Prostate gland (tissue), 2 donors: ENCODE measurements at places on chromosomes 4 and X. TPM values are rescaled to one million over a fixed set of nuclear protein-coding genes. Genes with fewer than 3 reads are reported as not detected.

The PPEF2 gene
- not detected for total RNA-seq

The LINC00632 gene
- 6.5 TPM for total RNA-seq

The SPACA5 gene
- not detected for total RNA-seq

The GPR34 gene
- 8.2 TPM for total RNA-seq

The KLHL4 gene
- total RNA-seq, result 0.23 TPM

The MEPE gene
- total RNA-seq, result not detected

The GAB1 gene
- total RNA-seq, result 13.7 TPM

- DNase-seq, result no peak
These were observed 58.5 kb upstream of the CPEB2 start for GRCh38 chr4:14943749-14944148.

DNA sequence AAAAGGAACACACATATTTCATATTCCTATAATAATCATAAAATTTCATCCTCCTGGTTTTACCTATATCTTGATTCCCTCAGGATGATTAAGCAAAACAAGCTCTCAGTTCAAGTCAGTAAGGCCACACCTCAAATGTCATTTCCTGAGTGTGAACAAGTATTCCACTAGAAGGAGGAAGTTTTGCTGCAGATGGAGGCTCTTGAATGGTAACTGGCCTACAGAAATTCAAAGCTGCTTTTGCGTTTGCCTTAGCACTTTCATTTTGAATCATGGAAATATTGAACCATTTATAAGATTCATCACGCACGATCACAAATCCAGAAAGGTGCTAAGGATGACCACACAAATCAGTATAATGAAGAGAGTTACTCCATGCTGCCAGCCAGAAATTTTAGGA, 254.4 kb upstream of the CXXC4 start:
- no peak for DNase-seq

DNA sequence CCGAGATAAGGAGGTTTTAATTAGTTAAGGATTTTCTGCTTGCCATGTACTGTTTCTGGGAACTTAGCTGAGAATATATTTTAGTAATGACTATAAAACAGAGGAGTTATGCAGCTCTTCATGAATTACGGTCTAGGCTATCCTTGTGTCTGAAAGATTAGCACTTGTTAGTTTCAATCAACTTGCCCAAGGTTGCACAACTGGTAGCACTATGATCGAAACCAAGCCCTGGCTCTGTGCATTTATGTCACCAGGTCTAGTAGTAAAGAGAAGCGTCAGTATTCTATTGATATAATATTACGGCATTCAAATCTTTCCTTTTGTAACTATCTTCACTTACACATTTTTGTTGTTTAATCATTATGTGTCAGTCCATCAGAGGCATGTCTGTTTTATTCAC, 176.0 kb downstream of the TLL1 start:
- DNase-seq, result no peak

- DNase-seq, result no peak
These were observed 124.5 kb downstream of the EIF4E start for GRCh38 chr4:98804403-98804802.

- DNase-seq, result no peak
These were observed 145.1 kb upstream of the ARHGEF9 start for GRCh38 chrX:63930140-63930539.

GRCh38 chr4:163679189-163679588, 184.7 kb downstream of the TMA16 start:
- no peak for DNase-seq

GRCh38 chr4:141860974-141861373, 224.6 kb downstream of the IL15 start:
- no peak for DNase-seq

DNA sequence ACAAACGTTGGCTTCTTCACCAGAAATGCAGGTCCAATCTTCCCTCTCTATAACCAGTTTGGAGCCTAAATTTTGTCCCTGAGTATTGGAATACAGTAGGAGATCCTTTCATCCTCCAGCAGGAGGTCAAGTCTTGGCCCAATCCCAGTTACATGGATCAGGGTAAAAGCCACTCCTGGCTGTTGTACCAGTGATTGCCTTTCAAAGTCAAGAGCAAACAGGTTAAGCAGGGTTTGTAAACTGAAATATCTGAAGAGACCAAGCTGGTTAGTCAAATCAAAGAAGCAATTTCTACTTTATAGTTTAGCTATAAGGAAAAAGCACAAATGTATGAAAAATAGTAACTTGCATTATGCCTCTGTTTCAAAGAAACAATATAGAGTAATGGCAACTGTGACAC, 329.4 kb downstream of the NAF1 start:
- no peak for DNase-seq

GRCh38 chr4:129623233-129623875, 527.4 kb downstream of the C4orf33 start:
- no peak for DNase-seq

DNA sequence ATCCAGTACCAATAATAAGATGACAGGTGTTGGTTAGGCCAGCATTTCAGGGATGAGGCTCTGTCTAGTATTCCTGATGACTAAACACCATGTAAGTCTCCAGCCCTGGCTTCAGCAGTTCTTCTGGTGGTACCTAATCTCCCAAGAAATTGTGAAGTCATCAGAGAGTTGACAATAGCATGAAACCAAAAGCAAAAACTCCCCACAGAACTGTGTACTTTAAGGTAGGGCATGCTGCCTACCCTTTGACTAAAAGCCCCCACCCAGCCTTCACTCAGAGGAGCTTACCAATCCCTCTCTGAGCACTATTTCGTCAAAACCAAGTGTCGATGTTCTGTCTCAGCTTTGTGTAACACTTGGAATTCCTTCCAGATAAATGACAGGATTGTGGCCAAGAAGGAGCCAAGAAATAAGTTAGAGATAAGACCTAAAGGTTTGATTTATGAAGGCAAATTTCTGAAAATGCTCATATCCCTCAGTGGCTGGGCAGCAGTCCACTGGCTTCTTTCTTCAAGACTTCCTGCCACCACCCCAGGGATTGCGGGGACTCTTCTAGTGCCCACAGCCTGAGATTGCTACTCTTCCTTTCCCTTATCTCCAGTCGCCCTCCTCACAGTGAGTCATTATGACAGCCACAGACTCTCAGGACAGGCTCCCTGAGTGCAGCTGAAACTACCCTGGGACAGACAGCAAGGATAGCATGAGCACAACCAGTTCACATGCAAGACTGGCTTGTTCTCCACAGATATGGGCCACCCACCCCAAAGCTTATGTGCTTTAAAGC, 67.3 kb upstream of the LHFPL1 start:
- DNase-seq, result no peak

GRCh38 chr4:85778632-85779131, 303.7 kb downstream of the ARHGAP24 start:
- DNase-seq, result no peak

DNA sequence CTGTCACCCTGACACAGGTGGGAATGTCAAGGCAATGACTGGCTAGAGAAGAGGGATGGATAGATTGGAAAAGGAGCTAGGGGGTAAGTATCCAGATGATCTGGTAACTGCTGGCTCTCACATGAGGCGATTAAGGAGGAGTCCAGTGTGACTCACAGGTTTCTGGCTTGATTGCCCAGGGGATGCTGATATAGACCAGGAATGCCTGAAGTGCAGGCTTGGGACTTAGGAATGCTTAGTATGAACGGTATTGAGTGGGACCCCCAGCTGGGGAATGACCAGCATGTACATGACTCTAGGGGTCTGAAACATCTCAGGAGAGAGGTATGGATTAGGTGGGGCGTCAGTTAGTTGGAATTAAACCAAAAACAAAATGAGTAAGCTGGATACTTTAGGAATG, 65.8 kb upstream of the PRPS1 start:
- DNase-seq, result no peak

GRCh38 chr4:95585016-95585695, 36.4 kb upstream of the UNC5C start:
- DNase-seq, result no peak

- DNase-seq, result no peak
These were observed 176.8 kb upstream of the MBNL3 start for GRCh38 chrX:132665676-132666075.

DNA sequence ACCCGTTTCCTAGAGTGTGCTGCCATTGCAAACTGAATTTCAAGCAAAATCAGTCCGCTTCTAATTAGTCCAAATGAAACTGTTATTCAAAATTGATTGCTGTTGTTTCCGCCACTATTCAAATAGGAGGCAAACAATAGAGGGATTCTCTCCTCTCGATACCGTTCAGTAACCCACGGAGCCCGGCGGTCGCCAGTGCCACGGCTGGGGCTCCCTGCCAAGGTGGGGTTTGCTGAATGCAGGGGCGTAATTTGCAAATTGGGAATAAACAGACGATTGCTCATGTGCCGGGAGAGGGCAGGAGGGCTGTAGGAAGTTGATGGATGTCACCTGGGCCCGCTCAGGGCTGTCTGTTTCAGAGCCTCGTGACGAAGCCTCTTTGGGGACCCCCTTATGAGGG, 8.8 kb downstream of the ADRA2C start:
- DNase-seq, result no peak

DNA sequence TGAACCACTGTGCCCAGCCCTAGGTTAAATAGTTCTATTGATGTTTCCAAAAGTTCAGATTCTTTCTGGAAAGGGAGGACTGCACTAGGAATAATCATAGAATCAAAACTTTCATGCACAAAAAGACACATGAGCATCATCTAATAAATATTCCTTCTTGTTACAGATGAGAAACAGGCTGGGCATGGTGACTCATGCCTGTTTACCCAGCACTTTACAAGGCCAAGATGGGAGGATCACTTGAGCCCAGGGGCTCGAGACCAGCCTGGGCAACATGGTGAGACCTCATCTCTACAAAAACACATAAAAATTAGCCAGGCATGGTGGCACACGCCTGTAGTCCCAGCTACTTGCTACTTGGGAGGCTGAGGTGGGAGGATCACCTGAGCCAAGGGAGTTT, 27.7 kb downstream of the LARP7 start:
- DNase-seq, result peak; percentile 10

DNA sequence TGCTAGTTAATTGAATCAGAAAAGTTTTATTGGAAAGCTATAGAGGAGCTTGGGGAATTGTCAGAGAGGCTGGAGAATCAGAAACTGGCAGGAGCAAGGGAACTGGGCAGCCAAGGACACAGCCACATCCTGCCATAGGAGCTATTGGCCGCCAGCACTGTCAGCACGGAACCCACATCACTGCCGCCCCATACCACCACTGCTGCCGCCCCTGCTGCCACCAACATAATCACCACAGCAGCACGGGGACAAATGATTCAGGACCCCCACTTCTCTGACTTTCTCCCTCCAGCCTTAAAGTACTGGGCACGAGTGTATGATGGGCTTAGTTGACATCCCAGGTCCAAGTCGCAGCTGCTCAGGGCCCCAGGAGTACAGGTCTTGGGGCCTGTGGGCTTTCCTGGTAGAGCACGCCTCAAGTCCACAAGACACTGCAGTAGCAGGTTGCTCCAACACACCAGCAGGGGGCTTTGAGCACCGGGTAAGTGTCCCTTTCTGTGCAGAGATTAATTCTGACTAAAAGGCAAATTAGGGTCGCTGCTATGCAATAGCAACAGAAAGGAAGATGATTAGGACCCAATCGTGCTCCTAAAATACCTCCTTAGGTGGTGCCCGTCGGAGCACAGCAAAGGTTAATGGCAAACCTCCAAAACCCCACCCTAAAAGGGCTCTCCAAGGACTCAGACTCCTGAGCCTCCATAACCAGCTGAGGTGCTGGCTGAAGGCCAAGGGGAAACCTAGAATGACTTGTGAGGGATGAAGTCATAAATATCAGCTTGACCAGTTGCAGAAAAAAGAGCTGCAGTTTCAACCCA, 6.9 kb downstream of the PJA1 start:
- DNase-seq, result peak; percentile 17

DNA sequence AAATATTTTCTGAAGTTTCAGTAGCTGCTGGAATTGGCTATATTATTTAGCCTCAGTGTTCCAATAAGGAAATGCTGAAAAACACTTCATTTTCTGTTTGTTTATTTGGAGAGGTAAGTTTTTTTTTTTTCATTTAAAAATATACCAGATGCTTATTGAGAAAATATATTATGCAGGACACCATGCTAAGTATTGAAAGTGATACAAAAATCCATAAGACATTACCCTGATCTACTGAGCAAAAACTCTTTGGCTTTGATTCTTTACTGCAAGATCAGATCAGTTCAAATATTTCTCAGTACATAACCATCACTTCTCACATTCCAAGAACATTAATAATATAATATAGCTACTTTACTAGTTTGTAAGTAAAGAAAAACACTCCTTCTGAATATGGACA, 123.4 kb upstream of the PACRGL start:
- no peak for DNase-seq

- no peak for DNase-seq
These were observed 805.3 kb upstream of the EPHA5 start for GRCh38 chr4:66475596-66475995.

DNA sequence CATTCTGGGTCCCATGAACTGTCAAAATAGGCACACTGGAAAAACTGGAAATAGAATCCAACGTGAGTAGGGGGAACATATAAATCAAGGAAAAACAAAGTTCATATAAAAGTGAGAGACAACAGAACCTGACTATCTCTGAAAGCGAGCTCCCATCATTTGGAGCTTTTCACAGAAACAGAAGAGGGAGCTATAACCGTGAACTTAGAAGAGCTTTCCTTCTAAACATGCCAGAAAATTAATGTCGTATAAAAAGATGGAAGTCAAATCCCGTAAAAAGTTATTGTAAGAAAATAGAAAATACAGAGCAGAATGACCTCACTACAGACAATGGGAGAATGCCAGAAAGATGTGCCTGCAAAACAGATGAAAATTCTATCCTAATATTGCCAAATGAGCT, 23.9 kb upstream of the HSD17B10 start:
- DNase-seq, result no peak

DNA sequence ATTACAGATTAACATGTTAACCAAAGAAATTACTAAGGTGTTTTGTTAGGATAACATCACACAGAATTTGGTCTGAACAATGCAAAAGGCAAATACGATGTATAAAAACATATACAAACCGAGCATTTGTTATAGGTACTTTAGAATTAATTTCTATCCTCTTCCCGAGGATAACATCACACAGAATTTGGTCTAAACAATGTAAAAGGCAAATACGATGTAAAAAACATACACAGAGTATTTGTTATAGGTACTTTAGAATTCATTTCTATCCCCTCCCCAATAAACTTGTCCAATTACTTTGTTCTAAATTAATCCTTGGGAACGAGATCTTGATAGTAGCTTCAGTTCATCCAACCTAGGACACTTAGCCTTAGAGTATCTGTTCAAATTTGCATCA, 7.6 kb downstream of the HNRNPDL start:
- DNase-seq, result no peak

DNA sequence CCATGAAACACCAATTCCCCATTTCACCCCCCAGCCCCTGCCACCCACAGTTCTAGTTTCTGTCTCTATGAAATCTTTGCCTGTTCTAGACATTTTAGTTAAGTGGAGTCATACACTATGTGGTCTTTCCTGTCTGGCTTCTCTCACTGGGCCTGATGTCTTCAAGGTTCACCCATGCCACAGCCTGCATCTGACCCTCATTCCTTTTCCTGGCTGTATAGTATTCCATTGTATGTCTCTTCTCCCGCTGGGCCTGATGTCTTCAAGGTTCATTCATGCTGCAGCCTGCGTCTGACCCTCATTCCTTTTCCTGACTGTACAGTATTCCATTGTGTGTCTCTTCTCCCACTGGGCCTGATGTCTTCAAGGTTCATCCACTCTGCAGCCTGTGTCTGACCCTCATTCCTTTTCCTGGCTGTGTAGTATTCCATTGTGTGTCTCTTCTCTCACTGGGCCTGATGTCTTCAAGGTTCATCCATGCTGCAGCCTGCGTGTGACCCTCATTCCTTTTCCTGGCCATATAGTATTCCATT, 191.7 kb downstream of the CRLF2 start:
- no peak for DNase-seq

- no peak for DNase-seq
These were observed 1136.9 kb upstream of the PRKX start for GRCh38 chrX:4850312-4850711.

- DNase-seq, result no peak
These were observed 212.2 kb upstream of the FAT1 start for GRCh38 chr4:186935901-186936300.
